ENCODE measurements at places on chromosomes 2 and 18.

- H3K4me1 ChIP-seq = no peaks in the 10 kb centered on the region
- no peaks in the 10 kb centered on the region for H3K36me3 ChIP-seq
- no peak overlapping the region for H3K4me3 ChIP-seq
- no peak overlapping the region for H3K27ac ChIP-seq
- H3K27me3 ChIP-seq = no peaks in the 10 kb centered on the region
Measured at GRCh38 chr2:40126006-40126405, 325.9 kb downstream of the SLC8A1 start.

DNA sequence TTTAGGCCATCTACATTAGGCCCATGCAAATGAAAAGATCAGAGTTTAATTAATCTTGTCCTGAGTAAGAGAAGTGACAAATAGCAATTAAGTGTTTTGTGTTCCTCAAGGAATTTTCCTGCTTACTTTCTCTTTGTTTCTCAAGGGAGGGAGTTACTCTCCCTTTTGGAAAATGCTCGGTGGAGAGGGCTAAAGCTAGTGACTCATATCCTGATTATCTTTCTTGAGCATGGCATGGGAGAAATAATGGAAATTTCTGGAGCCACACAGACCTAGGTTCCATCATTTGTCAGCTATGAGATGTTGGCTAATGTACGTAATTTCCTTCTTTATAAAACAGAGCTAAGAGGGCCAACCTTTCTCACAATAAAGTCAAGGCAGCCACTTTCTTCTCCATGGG lies 177.1 kb downstream of the ETAA1 start:
- H3K27ac ChIP-seq = no peak overlapping the region
- no peak overlapping the region for H3K4me3 ChIP-seq
- no peaks in the 10 kb centered on the region for H3K4me1 ChIP-seq
- DNase-seq = no peak
- H3K27me3 ChIP-seq = no peaks in the 10 kb centered on the region

DNA sequence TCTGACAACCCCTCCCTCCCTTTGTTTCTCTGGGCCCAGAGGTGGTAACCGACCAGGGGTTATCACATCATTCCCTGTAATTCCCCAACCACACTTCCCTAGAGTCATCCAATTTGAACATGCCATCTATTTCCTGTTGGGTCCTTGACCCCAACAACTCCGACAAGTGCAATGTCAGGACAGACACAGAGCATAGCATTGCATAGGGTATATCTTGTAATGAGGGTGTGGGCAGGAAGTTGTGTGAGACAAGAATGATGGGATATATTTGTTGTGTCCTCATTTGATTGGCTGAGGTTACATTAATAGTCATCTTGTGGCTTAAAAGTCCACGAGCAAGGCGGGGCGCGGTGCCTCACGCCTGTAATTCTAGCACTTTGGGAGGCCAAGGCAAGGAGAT lies 33.4 kb upstream of the CNOT11 start:
- peaks cover 8% of the 10 kb centered on the region for H3K4me1 ChIP-seq
- no peaks in the 10 kb centered on the region for H3K36me3 ChIP-seq
- no peaks in the 10 kb centered on the region for H3K27me3 ChIP-seq
- H3K4me3 ChIP-seq = no peak overlapping the region
- no peak overlapping the region for H3K27ac ChIP-seq

GRCh38 chr2:136919682-136920081 lies 154.3 kb downstream of the THSD7B start:
- no peak for DNase-seq
- H3K27me3 ChIP-seq = no peaks in the 10 kb centered on the region
- no peak overlapping the region for H3K27ac ChIP-seq
- H3K4me3 ChIP-seq = no peak overlapping the region

DNA sequence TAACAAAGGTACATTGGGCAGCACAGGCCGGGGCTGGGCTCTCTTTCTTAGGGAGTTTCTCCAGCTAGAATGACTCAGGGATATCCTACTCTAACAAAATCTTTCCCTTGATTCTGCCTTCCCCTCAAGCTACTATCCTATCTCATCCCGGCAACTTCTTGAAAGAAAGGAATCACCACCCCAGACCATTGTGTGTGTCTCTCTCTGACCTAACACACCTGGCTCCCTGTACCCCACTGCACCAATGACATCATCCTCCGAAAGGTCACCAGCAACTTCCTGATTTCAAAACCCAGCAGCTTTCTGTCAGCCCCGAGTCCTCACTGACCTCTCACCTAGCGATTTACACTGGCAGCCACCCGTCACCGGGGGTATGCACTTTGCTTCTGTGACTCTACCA lies 72.1 kb upstream of the MAP4K4 start:
- H3K36me3 ChIP-seq = no peaks in the 10 kb centered on the region
- H3K4me3 ChIP-seq = no peak overlapping the region
- no peak for DNase-seq
- no peaks in the 10 kb centered on the region for H3K27me3 ChIP-seq
- peaks cover 9% of the 10 kb centered on the region for H3K4me1 ChIP-seq

Measured in effector memory CD4-positive, alpha-beta T cell (primary cell).